ENCODE measurements at places on chromosomes 7 and 10. TPM values are rescaled to one million over a fixed set of nuclear protein-coding genes. Genes with fewer than 3 reads are reported as not detected.

DNA sequence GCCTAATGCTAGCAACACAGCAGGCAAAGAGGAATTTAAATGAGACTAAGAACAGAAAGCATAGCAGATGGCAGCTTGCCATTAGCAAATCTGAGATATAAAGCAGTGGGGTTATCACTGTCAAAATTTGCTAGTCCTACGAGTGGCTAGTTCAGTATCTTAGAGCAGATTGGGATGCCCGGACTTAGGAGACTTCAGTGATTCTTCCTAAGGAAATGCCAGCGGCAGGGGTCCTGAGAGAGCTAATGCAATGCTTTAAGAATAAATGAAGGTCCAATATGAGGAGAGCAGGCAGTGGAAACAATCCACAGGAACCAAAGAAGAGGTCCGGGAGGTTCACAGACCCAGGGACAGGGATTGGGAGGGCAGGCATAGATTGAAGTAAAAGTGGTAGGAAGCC is 169.3 kb upstream of the NPSR1 start:
- no peak for DNase-seq

- no peak for DNase-seq
These were observed 474.4 kb upstream of the C7orf33 start for GRCh38 chr7:148116195-148116594.

DNA sequence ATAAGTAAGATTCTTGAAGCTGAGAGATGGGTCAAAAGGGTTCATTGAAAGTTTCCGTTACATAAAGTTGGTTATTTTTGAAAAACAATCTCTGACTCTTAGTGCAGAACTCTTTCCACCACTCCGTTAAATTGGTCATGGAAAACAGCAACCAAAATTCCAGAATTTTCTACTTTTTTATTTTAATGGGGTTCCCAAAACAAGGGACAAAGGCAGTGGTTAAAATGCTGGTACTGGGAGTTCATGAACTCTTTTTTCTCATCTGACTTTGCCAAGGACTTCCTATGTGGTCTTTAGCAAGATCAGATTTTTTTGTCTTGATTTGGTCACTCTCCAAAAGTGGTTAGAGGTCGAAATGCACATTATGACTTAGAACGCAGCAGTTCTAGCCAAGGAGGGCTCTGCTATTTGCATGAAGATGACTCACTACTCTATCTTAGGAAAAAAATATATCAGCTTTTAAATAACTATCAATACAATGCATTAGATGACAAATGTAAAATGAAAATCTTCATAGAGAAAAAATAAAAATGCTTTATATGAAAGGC is 145.7 kb downstream of the REEP3 start:
- peak; percentile 98 for DNase-seq

GRCh38 chr7:12325646-12326045 is 78.0 kb downstream of the VWDE start:
- no peak for DNase-seq

DNA sequence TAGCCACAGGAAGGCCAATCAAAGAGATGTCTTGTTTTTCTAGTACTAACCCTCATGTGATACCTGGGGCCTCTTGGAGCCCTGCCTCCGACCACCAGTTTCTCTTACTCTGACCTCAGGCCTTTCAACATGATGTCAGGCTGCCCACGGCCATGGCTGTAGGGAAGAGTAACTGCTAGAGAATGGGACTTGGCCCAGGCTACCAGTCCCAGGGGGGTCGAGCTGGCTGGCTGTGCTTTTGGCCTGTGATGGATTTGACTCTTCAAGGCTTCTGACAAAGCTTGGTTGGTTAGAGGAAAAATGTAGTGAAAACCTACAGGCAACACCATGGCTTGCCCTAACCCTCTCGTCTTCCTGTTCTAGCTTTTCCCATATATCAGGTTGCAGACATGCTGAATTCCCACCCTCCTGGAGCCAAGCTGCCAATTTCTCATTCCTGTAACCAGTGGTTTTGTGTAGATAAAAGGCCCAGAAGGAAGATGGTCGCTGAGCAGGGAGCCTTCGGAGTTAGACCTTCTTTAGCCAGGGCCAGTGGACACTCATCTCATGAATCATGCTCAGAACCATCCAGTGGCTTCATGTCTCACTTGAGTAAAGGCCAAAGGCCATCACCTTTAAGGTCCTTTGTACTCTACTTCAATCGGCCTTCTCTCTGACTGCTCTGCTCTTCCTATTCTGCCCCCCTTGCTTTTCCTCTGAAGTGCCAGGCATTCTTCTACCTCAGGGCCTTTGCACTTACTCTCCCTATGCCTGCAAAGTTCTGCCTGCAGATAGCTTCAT is 19.7 kb downstream of the SUFU start:
- DNase-seq = peak; percentile 85

DNA sequence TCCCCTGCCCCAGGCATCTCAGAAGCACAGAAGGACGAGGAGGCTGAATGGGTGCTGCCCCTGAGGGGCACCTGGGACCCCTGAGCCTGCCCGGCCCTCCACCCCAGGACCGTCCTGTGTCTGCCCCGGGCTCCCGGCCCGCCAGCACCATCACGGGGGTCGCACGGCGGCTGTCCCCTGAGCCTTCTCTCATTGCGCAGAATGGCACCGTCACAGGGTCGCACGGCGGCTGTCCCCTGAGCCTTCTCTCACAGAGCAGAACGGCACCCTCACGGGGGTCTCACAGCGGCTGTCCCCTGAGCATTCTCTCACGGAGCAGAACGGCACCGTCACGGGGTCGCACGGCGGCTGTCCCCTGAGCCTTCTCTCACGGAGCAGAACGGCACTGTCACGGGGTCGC is 31.5 kb downstream of the FAM20C start:
- DNase-seq = no peak

DNA sequence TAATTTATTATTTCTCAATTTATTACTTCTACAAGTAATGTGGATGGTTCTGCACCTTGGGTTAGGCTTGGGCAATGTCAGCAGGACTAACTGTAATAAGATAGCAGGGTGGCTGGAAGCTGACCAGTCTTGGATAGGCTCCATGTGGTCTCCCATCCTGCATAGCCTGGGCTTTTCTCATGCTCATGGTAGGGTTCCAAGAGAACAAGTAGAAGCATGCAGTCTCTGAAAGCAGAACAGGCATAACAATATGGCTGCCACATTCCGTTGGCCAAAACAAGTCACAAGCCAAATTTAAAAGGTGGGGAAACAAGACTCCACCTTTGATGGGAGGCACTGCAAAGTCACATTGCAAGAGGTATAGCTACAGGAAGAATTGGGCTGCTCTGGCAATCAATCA is 98.6 kb upstream of the MDFIC start:
- DNase-seq = peak; percentile 23

DNA sequence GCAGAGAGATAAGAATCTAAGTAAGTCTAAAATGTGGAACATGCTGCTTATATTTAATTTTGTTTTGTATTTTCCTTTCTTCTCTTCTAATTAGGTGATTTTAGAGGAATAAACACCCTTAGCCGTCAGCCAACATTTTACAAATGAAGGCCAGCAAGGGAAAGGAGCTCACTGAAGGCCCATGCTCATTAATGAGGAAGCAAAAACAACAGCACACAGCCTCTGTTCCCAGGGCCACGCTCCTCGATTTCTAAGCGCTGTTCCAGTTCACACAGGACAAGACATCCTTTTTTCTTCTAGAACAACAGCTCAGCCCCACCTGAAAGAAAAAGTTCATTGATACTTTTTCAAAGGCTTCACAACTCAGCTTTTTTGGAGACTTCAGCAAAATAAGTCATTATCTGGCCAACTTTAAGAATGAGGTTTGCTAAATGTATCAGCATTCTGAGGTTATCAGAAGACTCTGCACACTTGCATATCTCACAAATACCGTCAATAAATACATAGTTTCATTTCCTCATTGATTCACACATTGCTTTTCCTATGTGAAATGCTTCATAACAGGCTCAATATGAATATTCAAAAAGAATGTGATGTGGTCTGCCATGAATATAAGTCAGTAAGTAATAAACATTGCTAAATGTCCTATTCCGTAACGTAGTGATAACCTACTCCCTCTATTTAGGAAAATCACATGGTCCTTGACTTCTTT is 34.8 kb upstream of the SFMBT2 start:
- no peak for DNase-seq

- peak; percentile 14 for DNase-seq
These were observed 205.9 kb downstream of the MBL2 start for GRCh38 chr10:52566471-52567246.

DNA sequence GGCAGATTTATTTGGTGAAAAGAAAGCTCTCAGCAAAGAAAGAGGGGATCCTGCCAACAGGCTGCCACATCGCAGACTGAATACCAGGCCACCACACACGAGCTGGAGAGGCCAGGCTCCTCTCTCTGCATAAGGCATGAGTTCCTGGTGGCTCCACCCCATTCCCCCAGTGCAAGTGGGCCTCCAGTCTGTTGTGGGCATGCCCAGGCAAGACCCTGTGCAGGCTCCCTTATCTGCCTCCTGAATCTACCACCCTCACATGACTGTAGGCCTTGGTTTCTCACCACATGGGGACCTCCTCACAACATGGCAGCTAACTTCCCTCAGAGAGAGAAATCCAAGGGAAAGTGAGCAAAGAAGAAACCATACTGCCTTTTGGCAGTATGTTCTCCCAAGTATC is 26.7 kb upstream of the CUL1 start:
- DNase-seq = no peak

DNA sequence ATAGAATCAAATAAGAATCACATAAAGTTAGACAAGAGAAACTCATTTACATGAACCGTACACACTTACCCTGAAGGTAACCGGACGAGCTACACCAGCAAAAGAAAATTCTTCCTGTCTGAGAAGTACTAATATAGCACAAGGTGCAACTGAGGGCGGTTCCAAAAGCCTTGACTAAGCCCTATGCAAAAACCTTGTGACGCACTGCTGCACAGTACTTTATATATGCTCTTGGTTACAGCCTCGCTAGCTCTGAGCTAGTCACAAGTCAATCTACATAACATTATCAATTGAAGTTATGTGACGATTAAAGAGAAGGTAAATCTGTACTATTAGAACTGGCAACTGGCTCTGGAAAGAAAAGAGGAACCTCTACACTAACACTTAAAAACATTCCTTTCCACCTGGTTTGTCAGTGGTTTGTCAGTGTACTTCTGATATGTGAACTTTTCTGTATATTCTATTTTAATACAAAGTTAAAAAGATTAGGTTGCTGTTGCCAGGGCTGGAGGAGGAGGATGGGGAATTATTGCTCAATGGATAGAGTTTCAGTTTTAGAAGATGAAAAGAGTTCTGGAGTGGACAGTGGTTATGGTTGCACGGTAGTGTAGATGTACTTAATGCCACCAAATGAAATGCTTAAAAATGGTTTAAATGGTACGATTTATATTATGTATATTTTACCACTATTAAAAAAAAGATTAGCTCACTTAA is 21.6 kb downstream of the NT5C3A start:
- no peak for DNase-seq

- DNase-seq = no peak
These were observed 26.0 kb downstream of the PRSS2 start for GRCh38 chr7:142796501-142797390.

DNA sequence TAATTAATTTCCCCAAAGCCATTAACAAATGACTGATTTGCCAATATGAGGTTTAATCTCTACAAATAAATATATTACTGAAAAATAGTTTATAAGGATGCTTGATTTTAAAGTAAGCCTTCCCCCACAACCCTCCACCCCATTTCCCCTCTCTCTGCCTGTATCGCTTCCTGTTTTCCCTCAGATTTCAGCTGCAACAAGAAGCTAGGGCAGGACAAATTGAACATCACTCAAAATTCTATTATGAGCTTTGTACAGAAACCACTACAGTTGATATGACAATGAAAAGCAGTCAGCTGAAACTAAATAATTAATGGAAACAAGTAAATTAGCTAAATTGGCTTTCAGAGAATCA is 109.0 kb upstream of the SP4 start:
- no peak for DNase-seq

DNA sequence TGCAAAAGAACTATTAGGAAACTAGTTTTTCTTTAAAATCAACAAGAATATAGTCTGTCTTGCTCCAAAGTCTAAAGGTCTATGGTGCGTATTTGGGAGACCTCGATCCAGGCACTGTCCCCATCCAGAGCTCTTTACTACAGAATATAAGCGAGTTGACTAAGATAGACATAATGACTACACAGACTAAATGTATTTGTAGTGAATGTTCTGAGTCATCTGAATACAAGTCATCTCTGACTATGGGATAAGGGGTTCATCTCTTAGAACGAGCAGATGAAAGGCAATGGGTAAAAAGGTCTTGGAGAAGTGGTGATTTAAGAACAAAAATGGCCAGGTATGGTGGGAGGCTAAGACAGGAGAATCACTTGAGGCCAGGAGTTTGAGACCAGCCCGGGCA is 136.0 kb upstream of the RSU1 start:
- no peak for DNase-seq

- no peak for DNase-seq
These were observed 278.1 kb upstream of the TMEM229A start for GRCh38 chr7:124310934-124311390.

DNA sequence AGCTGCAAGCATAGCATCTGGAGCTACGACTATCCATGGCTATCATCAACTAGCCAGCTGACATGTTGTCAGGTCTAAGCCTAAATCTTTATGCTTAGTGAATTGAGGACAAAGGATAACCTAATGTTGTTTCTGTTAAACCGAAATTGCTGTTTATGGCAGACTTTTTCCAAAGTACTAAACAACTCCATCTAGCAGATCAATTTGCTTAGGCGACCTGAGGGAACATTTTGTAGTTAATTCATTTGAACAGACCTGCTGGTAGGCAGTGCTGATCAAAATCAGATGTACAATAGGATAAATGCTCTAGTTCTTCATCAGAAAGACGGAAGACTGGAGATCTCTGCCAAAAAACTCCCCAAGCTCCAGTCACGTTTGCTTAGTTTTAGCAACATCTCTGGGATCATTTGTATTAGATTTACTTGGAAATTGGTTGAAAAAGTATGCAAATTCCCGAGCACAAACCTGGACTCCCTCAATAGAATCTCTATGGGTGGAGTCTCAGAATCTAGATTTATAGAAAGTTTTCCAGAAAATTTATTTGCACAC is 301.6 kb upstream of the NRP1 start:
- no peak for DNase-seq

The MNX1 gene
- total RNA-seq = not detected

The PDZD7 gene
- total RNA-seq = 2.2 TPM

The HYAL4 gene
- total RNA-seq = not detected

The TIMM23 gene
- total RNA-seq = 93.2 TPM

The HABP2 gene
- not detected for total RNA-seq

The LBX1 gene
- total RNA-seq = not detected

The NXPH1 gene
- total RNA-seq = not detected

The SFRP4 gene
- 0.19 TPM for total RNA-seq

The ZNF777 gene
- 17.2 TPM for total RNA-seq

The NPC1L1 gene
- 0.07 TPM for total RNA-seq

The LRRD1 gene
- 0.27 TPM for total RNA-seq

The SPDYE8 gene
- total RNA-seq = not detected

The VENTX gene
- not detected for total RNA-seq
